M059J (cell line): ENCODE measurements at places on chromosomes 3 and 15. TPM values are rescaled to one million over a fixed set of nuclear protein-coding genes. Genes with fewer than 3 reads are reported as not detected.
A peak's percentile ranks its signal among the peaks of the same experiment; 100 is the strongest.

Gene RARRES1
- 1.8 and 3.7 TPM in 2 replicates for total RNA-seq

Gene ADPRH
- total RNA-seq = 1.0 and 1.1 TPM in 2 replicates

DNA sequence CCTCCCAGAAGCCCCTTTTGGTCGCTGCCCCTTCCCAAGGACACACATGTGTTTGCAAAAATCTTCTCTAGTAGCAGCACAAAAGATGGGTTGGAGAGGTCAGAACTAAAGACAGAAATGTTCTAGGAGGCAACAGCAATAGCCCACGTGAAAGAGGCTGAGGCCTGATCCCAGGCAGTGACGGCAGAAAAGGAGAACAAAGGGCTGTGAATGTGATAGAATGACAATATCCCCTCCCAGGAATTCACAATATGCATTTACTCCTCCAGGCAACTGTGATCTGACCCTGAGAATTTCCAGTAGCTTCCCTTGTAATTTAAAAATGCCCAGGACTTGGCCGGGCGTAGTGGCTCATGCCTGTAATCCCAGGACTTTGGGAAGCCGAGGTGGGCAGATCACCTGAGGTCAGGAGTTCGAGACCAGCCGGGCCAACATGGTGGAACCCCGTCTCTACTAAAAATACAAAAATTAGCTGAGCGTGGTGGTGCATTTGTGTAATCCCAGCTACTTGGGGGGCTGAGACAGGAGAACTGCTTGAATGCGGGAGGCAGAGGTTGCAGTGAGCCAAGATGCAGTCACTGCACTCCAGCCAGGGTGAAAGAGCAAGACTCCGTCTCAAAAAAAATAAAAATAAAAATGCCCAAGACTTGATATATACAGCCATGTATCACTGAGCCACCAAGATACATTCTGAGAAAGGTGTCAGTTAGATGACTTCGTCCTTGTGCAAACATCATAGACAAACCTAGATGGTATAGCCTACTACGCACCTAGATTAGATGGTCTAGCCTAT lies 43.6 kb upstream of the PIAS1 start:
- no peak for DNase-seq

Gene TLR9
- total RNA-seq = not detected in 2 replicates

Gene PPP1R14D
- not detected in 2 replicates for total RNA-seq

GRCh38 chr3:111667621-111668239 lies 72.6 kb upstream of the ZBED2 start:
- DNase-seq = peak; percentile 64

DNA sequence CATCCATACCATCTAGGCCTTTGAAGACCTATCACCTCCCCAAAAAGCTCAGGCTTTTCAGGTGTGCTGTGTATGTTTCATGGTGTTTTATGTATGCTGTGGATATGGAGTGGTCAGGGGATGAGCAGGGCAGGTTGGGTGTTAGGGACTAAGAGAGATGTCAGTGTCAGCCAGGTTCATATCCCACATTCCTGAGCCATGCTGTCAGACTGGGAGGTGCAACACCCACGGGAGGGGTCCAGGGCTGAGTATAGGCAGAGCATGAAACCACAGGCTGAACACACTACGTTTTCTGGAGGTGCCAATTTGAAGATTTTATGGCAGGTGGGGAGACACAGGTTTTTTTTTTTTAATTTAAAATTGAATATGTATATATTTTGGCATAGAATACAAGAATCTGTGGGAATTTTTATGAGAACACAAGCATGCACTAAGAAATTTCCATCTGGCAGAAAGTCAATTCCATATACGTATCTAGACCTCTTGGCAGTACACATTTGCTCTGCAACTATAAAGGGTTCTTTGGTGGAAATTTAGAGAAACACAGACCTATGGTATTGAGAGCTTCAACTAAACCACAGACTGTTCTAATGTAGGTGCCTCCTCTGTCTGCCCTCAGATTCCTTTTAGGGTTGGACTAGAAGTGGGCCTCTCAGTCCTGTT lies 101.9 kb upstream of the RNU6-1 start:
- DNase-seq = peak; percentile 72

GRCh38 chr15:50884540-50884939 lies 23.9 kb upstream of the AP4E1 start:
- peak; percentile 85 for DNase-seq

GRCh38 chr15:41773332-41773728 lies 954 bp upstream of the MAPKBP1 start:
- DNase-seq = no peak

DNA sequence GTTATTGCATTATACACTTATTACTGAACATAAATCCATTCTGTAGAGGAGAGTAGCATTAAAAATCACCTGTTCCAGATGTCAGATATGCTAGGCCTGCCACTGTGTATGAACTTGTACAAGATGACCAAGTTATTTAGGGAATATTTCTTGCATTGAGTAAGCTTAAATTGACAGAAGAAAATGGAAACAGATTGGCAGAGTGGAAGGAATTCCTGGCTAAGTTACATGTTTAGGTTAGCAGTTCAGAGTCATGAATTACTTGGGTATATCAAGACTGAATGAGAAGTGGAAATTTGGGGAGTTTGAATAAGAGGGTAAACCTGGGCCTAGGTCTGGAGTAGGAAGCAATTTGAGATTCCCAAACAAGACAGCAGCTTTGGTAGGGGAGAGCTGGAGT lies 44.6 kb downstream of the ARHGAP31 start:
- DNase-seq = no peak

DNA sequence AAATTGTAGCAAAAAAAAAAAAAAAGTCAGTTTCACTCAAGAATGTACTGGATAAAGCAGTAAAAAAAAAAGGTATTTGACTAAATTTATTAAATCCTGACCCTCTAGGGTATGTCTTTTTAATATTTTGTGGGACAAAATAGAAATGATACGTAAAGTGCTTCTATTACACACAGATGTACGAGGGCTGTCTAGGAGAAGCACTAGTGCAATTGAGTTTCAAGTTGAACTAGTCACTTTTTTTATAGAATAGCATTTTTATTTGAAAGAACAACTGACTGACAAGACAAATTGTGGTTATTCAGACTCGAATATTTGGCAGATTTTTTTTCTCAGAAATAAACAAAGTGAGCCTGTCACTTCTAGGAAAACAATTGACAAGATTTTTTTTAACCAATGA lies 49.0 kb downstream of the CCDC54 start:
- no peak for DNase-seq

DNA sequence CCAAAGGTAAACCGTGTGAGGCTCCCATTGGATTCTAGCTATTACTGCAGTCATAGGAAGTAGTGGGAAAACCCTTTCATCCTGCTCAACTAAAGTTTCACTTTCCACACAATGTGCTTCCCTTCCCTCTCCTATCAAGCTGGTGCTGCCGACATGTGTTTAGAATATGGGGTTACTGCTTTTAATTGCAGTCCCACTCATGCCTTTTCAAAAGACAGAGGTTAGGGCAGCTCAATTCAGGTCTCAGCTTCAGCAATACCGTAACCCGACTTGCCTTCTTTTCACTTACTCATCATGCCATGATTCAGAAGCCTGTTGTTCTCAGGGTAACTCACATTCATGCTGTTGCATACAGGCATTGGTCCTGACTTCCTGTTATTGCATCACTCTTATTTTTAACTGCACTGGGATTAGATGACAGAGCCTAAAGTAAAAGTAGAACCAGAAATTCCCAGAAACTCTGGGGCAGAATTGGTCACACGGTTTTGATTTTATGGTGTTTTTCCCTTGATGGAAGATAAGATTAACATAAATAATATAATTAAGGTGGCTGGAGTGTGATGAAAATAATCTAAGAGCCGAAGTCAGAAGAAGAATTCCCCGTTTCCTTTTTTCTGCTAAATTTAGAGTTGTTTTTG lies 45.7 kb downstream of the C2CD4B start:
- peak; percentile 94 for DNase-seq

Gene DUSP7
- total RNA-seq = 9.6 and 14.0 TPM in 2 replicates

DNA sequence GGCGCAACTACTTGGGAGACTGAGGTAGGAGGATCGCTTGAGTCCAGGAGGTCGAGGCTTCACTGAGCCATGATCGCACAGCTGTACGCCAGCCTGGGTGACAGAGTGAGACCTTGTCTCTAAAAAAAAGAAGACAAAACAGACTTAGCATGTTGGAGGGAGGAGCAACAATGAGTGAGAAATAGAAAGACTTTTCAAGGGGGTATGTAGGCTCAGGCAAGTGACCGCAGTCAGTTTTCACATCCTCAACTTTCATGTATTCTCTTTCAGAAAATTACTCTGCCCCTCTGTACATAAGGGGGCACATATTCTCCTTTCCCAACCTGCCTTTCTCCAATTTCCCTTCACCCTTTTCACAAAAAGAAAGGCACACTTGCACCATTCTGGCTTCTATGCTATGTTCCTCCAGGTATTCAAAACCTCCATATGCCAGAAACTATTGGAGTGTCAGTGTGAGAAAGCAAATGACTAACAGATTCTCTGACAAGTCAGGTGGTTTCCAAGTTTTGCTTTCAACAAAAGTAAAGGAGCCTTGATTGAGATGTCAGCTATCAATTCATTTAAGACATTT lies 7.6 kb downstream of the NSUN3 start:
- DNase-seq = no peak

Gene GOLGA6L4
- total RNA-seq = not detected in 2 replicates

Gene MINAR1
- 0.84 and 2.5 TPM in 2 replicates for total RNA-seq

Gene QTRT2
- 14.8 and 29.4 TPM in 2 replicates for total RNA-seq

DNA sequence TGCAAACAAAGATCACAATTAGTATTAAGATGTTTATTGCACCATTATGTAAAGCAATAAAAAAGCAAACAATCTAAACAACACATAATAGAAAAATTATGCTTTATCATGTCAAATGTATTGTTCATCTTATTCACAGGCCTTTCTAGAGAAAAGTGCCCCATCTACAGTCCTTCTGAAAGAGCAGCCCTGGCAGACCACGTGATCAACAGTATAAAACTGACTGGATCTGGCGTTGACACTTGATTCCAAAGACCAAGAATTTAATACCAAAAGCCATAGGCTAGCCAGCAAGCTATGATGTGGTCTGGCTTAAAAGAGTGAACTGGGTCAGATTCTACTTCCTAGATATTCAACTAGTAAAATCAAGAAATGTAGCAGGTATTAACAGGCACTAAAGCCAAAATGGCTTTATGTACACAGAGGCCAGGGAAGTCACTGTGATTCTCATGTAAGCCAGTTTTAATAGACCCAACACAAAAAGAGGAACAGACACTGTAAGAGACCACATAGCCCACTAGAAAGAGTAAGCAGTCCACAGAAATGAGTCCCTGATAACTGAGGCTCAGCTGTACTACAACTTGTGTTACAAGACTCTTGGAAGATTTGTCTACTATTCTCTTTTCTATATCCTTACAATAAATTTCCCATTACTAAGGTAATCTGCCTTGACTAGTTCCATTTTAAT lies 32.5 kb downstream of the DMXL2 start:
- DNase-seq = no peak

GRCh38 chr3:100833483-100833882 lies 124.2 kb downstream of the TFG start:
- DNase-seq = no peak

Gene CPNE4
- total RNA-seq = 0.32 TPM in 1 of 2 replicates, not detected in the other

Gene SLC9C1
- total RNA-seq = not detected in 2 replicates

Gene CLDN11
- total RNA-seq = 39.0 and 39.7 TPM in 2 replicates

GRCh38 chr3:109702976-109703375 lies 365.6 kb upstream of the DPPA4 start:
- no peak for DNase-seq

DNA sequence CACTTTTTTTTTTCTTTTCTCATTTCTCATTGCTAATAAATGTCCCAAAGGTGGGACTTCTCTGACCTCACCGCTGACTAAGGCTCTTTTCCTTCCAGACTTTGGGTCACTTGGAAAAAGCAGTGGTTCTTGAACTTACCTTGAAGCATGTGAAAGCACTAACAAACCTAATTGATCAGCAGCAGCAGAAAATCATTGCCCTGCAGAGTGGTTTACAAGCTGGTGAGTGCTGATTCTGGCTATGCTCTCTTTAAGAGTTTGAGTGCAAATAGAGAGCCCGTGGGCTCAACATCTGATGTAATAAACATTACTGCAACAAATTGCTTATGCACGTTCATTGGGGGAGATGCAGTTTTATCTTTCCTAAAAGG lies 2.0 kb downstream of the BHLHE40 start:
- peak; percentile 54 for DNase-seq

- DNase-seq = no peak
Observed at GRCh38 chr15:88981244-88982215, 68.4 kb upstream of the MFGE8 start.

GRCh38 chr3:37227870-37228549 lies 53.6 kb upstream of the LRRFIP2 start:
- DNase-seq = no peak

DNA sequence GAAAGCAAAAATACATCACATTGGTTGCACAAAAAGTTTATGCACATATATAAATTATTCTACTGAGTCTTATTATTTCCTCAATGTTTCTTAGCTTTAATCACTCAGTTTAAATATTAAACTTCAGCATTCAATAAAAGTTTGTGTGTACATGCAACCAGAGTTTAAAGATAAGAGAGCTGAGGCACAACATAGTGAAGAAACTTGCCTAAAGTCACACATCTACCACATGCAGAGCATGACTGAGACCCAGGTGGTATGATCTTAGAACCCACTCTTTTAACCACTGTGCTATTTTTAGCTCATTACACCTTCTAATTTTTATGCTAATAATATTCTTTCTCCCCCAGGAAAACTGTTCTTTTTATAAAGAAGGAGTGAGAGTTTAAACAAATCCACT lies 96.1 kb upstream of the GOLIM4 start:
- DNase-seq = no peak

Gene GABRB3
- total RNA-seq = not detected in 2 replicates

Gene PRKCI
- 50.1 and 63.1 TPM in 2 replicates for total RNA-seq

- DNase-seq = no peak
Observed at GRCh38 chr3:105343991-105344390, 22.7 kb upstream of the ALCAM start.

- DNase-seq = no peak
Observed at GRCh38 chr3:135490219-135490915, 475.2 kb upstream of the PPP2R3A start.
